ENCODE measurements at places on chromosomes 2 and 18.

DNA sequence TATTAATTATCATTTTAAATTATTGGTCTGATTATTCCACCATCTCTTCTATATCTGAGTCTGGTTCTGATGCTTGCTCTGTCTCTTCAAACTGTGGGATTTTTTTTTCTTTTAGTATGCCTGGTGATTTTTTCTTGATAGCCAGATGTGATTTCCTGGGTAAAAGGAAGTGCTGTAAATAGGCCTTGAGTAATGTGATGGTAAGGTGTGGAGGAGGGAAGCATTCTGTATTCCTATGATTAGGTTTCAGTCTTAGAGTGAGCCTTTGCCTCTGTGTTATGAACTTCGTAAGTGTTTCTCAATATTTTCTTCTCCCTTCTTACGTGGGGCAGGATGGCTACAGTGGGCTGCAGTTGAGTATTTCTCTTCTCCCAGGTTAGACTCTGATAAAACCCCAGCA lies 103.0 kb downstream of the EHBP1 start:
- DNase-seq = no peak

GRCh38 chr2:38509314-38509946 lies 93.3 kb downstream of the HNRNPLL start:
- no peak for DNase-seq

GRCh38 chr18:76491776-76492668 lies 3.0 kb downstream of the ZNF516 start:
- peak; percentile 73 for DNase-seq

GRCh38 chr2:225668606-225669266 lies 269.2 kb downstream of the NYAP2 start:
- DNase-seq = peak; percentile 68

GRCh38 chr2:231533086-231533776 lies 3.0 kb upstream of the NMUR1 start:
- DNase-seq = no peak

- no peak for DNase-seq
These were observed 2.2 kb downstream of the SPATS2L start for GRCh38 chr2:200308546-200309295.

GRCh38 chr18:47036298-47036874 lies 965 bp upstream of the ELOA2 start:
- DNase-seq = no peak

DNA sequence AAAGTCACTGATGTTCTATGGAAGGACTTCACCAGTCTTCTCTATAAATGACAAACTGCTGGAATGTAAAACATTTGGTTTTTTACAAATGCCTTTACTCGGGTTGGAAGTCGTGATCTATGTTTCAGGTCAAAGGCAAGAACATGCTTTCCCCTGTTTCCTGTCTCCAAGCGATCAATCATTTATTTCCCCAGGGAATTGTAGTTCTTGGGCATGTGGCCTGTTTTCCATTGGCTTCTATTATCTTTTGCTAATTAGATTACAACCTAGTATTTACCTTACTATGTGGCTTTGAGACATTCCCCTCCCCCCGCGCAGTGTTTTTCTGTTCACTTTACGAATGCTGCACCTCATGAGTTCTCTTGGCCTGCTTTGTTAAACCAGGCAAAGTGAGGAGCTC lies 684.2 kb downstream of the EPHA4 start:
- DNase-seq = no peak

DNA sequence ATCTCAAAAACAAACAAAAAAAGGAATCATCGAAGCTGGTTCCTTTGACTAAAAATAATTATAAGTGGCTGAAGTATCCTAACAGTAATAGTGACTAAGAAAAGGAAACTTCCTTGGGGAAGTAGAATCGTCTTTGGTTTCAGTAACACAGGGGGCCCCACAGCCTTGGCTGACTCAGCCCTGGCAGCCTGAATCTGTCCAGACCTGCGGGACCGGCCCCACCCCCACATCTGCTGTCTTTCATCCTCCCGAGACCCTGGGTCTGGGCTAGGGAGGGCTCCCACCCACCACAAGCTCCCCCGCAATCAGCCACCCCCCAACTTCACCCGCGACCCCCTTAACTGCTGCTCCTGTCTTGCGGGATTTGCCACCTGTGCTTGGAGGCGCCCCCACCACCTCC lies 1452.6 kb upstream of the ACVR2A start:
- DNase-seq = peak; percentile 75

- no peak for DNase-seq
These were observed 425.4 kb downstream of the NYAP2 start for GRCh38 chr2:225824748-225825449.

DNA sequence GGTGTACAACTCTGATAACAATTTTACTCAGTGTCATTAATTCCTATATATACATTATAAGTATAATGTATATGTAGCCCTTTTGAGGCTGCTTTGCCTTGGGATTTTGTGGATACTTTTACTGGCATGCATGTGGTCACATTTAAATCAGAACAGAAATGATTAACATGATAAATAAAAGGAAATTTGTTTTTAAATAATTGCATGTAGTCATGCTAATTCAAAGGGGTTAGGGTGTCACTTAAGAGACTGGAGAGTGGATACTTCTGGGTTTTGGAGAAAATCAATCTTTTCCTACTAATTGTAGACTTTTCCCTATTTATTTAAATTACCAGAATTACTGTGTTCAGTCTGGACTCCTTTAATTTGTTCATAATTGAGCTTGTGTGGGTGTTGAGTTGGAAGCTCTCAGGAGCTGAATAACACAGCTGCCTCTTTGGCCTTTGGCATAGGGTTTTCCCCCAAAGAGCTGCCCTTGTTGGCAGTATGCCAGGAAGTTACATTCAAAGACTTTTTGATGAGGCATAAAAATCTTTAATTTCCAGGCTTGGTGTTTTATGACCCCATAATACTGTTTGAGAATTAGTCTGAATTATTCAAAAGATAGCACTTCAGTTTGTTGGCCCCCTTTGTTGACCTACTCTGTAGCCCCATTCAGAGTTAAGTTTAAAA lies 484.7 kb upstream of the NRP2 start:
- DNase-seq = peak; percentile 25

- peak; percentile 49 for DNase-seq
These were observed 1124.9 kb upstream of the ZEB2 start for GRCh38 chr2:145644820-145645302.

DNA sequence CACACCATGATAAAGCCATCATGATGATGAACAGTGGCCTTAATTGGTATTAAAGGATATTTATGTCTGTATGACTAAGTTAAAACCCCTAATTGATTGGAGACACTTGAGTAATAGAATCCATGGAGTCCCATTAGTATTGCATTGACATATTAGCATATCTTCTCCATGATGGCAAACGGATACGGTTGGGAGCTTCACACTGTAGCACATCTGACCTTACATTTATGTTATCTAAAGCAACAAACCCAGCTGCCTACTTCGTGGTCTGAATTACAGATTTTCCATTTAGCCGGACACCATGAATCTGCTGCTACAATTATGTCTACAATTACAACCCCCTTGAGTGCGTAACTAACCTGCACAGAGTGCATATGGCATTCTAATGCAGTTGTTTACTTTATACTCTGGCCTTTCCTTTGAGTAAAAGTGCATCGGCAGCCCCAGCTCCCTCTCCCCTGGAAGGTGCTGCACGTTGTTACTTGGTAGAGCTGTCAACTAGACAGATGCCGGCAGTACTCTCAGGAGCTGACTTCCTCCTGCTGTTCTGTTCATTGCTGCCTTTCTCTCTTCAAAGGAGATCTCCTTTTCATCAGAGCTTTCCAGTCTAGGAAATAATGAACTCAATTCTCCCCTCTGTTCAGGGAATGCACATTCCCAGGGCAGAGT lies 92.1 kb downstream of the LRRC30 start:
- DNase-seq = no peak

Measured in suppressor macrophage treated with lipopolysaccharide for 1 hour (primary cell).